Thoracic aorta (tissue), 2 donors: ENCODE measurements at places on chromosomes 7 and 10.

DNA sequence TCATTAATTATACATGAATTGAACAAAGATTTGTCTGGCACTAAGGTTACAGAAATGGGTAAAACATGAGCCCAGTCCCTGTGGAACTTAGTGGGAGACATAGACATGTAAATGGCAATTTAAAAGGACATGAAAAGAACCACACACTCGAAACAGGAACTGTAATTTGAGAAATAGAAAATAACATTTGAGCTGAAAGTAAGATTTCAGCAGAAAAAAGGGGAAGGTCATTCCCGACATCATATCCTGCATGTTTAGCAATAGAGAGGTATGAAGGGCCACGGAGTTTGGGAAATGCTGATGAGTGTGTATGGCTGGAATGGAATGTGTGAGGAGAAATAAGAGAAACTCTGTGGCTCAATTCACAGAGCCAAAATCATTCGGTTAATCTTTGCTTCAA lies 175.4 kb upstream of the AHR start:
- no peak for DNase-seq

GRCh38 chr10:69721690-69722310 lies 79.9 kb upstream of the COL13A1 start:
- no peak for DNase-seq

DNA sequence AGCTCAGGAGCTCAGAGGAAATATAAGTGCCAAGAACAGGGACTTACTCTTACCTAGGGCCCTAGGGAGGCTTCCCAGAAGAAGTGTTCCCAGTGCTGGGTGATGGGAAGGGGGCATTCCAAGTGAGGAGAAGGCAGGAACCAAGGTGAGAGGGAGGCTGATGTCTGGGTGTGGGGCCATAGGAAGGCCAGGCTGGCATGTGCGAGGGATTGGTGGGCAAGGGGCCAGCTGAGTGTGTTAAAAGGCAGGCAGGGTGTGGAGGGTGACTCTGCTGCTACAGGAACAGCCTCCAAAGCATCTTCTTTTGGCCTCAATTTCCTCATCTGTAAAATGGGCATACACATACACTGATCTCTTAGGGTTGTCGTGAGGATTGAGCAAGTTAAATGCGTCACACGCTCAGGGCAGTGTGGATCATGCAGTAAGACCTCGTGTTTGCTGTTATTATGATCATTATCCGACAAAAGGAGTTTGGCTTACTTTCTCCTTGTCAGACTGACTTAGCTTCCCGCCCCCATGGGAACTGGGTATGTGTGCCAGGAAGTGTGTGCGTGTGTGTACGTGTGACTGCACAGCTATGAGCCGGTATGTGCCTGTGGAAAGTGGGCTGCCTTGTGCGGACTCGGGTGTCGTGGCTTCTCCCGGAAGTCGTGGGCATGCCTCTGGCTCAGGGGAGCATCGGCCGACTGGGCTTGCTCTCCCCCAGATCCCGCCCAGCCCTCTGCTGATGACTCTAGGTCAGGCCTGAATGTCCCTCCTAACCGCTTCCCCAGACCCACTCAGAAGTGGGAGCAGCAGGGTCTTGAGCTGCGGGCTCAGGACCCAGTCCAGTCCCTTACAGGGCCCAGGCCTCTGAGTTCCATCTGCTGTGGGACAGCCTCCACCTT lies 59.6 kb downstream of the NEURL1 start:
- no peak for DNase-seq

GRCh38 chr7:14690486-14690885 lies 212.1 kb downstream of the DGKB start:
- DNase-seq, result no peak

DNA sequence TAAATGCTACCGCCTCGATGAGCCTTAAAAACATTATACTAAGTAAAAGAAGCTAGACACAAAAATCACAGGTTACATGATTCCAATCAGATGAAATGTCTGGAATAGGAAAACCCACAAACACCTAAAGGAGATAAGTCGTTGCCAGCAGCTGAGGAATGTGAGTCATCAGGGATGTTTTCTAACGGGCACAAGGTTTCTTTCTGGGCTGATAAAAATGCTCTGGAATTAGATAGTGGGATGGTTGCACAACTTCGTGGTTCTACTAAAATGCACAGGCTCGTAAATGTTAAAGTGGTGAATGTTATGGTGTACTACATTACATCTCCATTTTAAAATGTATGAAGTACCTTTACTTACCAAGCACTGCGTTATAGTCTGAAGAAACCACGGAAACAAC lies 9.7 kb downstream of the ABLIM1 start:
- DNase-seq, result no peak

DNA sequence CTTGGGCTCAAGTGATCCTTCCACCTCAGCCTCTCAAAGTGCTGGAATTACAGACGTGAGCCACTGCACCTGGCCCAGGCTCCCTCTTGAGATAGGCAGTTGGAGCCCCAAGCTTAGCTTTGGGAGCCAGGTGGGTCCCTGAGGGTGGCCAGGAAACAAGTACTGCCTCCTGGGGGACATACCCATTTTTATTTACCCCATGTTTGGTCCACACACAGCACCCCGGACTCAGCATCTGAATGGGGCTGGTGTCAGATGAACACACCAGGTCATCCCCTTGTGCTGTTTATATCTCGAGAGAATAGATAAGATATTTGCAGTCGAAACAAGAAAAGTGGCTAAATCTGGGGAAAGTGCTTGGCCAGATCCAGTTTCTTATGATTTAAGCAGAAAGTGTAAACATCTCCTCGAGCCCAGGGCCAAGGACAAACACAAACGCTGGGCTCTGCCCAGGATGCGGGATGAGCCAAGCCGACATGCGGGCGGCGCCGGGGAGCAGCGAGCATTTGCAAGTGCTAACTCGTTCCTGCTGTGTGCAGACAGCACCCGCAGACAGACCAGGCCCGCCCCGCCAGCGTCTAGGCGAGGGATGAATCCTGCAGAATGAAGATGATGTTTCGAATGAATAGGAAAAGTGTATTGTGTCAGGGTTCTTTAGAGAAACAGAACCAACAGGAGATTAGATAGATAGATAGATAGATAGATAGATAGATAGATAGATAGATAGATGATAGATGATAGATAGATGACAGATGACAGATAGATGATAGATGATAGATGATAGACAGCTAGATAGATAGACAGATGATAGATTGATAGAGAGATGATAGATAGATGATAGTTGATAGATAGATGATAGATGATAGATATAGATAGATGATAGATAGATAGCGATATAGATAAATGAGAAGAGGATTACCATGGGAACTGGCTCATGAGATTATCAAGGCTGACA lies 44.4 kb upstream of the OCM2 start:
- DNase-seq, result no peak

- DNase-seq, result no peak
These were observed 612.4 kb downstream of the ANKRD7 start for GRCh38 chr7:118836933-118837332.

DNA sequence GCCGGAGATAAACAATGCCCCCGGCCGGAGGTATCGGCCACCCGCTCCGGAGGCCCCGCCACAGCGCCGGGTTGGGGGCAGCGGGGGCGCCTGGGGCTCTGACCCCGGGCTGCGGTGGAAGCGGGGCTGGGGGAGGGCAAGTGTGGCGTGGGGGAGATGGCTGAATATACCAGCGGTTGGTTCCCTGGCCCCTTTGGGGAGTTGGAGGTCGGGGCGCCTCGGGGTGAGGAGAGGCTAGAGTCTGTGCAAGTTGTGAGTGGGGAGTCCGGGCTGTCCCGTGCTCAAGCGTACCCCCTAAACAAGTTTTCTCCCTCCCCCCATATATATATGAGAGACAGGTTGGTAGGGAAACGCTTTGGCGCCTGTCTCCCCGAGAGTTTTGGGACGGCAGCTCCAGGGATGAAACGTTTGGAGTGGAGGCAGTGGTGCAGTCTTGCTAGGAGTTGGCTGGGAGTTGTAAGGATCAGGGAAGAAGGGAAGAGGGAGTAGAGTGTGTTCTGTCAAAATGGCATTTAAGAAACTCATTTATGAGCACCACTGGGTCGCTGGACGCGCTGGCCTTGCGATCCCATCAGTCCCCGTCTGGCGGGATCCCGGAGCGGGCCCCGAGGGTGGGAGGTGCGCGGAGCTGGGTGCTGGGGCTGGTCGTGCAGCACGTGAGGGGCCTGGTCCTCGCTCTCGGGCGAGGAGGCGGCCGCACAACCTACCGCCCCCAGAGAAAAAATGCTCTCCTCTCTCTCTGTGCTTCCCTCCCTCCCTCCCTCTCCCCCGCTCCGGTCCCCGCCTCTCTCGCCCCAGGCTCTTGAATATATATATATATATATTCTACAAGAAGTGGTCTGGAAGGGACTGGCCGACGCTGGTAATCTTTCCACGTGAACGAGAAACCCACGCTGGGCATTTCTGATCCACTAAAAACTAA lies 1.1 kb downstream of the TET1 start:
- no peak for DNase-seq

GRCh38 chr10:118680197-118680596 lies 74.6 kb downstream of the CACUL1 start:
- DNase-seq, result no peak

DNA sequence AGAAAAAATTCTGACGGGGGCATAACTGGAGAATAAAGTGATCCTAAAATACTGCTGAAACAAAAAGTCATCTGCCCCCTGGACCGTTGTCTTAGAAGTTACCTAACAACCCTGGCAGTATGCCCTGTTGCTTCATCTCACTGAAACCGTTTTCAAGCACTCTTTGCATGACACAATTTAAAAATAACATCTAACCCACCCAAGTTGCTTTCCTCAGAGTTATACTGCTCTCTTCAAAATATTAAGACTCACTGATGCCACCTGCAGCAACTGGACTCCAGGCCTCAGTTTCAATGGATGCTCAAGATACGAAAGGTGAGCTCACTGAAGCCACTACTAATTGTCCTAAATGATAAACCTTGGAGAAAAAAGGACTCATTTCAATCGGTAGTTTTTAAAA lies 57.4 kb downstream of the CDK6 start:
- DNase-seq, result no peak

GRCh38 chr7:23925088-23925487 lies 215.1 kb downstream of the STK31 start:
- DNase-seq, result no peak

DNA sequence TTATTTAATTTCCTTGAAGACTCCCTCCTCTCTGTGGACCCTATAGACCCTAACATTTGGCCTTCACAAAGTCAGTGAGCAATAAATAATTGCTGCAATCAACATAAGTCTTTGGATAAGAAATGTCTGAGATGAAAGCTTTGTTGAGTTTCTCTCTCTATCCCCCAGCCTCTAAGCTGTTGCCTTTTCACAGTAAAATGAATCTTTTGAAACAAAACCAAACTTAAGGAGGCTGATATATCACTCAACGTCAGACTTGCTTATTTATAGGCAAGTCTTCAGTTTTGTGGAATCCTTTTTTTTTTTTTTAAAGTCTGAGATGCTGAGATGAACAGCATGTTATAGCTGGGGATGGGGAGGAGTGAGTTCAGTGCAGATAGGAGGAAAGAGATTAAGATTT lies 10.0 kb downstream of the CPED1 start:
- DNase-seq, result no peak

- no peak for DNase-seq
These were observed 320.7 kb downstream of the GPR37 start for GRCh38 chr7:124444696-124445480.

DNA sequence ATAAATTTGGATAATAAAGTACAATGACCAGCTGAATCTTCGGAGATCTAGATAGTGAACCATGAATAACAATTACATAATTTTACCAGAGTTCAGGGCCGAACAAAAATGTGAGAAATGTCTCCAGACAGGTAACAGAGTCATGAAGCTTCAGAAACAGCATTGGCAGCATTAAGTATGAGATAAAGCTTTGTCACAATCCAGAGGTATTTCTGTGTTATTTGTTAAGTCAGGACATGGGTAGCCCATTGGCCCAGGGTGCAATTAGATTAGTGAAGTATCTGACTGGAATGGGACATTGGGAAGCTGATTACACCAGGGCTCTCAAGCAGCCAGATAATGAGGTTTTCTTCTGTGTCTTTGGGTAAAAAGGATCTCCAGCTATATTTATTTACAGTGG lies 184.2 kb upstream of the PPP1R3A start:
- DNase-seq, result no peak

GRCh38 chr7:84372712-84373111 lies 178.1 kb upstream of the SEMA3A start:
- DNase-seq, result no peak

DNA sequence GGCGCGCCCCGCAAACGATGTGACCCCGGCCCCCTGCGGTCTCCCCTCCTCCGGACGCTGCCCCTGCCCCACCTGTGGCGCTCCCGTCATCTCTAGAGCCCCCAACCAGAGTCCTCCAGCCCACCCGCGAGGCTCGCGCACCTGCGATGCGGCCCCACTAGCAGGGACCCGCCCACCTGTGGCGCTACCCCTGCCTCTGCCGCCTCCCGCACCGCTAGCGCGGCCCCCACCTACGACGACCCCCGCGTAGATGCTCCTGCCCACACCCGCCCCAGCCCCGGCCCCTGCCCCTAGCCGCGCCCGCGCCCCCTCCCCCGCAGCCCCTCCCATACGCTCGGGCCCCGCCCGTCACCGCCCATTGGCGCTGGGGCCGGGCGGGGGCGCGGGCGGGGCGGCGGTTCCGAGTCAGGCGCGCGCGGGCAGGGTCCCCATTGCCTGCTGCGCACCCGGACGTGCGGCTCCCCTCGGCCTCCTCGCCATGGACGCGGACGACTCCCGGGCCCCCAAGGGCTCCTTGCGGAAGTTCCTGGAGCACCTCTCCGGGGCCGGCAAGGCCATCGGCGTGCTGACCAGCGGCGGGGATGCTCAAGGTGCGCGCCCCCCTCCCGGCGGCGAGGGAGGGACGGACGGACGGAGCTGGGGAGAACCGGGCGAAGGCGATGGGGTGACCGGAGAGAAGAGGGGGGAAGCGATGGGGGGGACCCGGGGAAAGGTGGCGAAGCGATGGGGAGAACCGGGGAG lies at the start of gene PFKP:
TSS of gene PFKP (plus strand) at position 431 of the 741 bp plus-strand sequence. CDS start at position 479, 48 bp downstream.
- DNase-seq, result no peak

- no peak for DNase-seq
These were observed 19.2 kb upstream of the MET start for GRCh38 chr7:116652793-116653192.

- DNase-seq, result no peak
These were observed 13.9 kb upstream of the PLXNA4 start for GRCh38 chr7:132590162-132590561.

GRCh38 chr10:108709927-108710722 lies 1213.2 kb downstream of the XPNPEP1 start:
- DNase-seq, result no peak

- DNase-seq, result no peak
These were observed 10.7 kb upstream of the FHIP2A start for GRCh38 chr10:114810926-114811325.

DNA sequence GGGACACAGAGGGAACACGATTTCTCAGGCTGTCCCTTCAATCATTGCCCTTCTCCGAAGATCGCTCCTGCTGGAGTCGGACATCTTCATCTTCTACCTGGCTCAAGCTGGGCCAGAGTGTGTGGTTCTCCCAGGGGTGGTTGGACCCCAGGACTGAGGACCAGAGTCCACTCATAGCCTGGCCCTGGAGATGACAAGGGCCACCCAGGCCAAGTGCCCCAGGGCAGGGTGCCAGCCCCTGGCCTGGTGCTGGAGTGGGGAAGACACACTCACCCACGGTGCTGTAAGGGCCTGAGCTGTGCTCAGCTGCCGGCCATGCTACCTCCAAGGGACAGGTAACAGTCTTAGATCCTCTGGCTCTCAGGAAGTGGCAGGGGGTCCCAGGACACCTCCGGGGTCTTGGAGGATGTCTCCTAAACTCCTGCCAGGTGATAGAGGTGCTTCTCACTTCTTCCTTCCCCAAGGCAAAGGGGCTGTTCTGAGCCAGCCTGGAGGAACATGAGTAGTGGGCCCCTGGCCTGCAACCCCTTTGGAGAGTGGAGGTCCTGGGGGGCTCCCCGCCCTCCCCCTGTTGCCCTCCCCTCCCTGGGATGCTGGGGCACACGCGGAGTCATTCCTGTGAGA lies 23.3 kb downstream of the TBATA start:
- DNase-seq, result no peak

- DNase-seq, result no peak
These were observed 6.8 kb upstream of the KIAA1217 start for GRCh38 chr10:24202181-24202570.
